ENCODE measurements at places on chromosomes 4 and X.

GRCh38 chrX:10235851-10236250, 79.1 kb downstream of the CLCN4 start:
- DNase-seq = no peak

GRCh38 chr4:48290146-48290772, 20.6 kb upstream of the TEC start:
- no peak for DNase-seq

GRCh38 chr4:3225936-3226335, 23.0 kb upstream of the MSANTD1 start:
- no peak for DNase-seq

DNA sequence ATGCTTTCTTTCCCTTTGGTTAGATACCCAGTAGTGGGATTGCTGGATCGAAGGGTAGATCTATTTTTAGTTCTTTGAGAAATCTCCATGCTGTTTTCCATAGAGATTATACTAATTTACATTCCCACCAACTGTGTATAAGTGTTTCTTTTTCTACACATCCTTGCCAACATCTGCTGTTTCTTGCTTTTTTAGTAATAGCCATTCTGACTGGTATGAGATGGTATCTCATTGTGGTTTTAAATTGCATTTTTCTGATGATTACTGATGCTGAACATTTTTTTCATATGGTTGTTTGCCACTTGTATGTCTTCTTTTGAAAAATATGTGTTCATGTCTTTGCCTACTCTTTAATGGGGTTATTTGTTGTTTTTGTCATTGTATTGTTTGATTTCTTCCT, 6.6 kb upstream of the AGA start:
- no peak for DNase-seq

GRCh38 chr4:57034520-57034919, 55.8 kb downstream of the POLR2B start:
- DNase-seq = no peak

DNA sequence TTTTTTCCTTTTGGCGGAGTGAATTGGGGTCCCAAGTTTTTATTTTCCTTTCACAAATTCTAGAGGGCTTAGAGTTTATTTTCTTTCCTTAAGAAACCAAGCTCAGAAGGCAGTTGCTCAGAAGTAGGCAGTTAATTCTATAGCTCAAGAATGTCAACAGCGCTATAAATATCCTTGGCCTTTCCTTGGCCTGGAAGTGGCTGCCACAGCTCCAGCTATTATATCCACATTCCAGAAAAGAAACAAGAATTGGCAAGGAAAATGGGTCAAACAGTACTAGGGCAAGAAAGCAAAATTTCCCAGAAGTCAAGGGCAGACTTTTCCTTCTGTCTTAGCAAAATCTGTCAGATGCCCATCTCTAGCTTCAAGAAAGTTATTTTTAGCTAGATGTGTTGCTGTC, 31.0 kb downstream of the SLC10A6 start:
- DNase-seq = no peak

DNA sequence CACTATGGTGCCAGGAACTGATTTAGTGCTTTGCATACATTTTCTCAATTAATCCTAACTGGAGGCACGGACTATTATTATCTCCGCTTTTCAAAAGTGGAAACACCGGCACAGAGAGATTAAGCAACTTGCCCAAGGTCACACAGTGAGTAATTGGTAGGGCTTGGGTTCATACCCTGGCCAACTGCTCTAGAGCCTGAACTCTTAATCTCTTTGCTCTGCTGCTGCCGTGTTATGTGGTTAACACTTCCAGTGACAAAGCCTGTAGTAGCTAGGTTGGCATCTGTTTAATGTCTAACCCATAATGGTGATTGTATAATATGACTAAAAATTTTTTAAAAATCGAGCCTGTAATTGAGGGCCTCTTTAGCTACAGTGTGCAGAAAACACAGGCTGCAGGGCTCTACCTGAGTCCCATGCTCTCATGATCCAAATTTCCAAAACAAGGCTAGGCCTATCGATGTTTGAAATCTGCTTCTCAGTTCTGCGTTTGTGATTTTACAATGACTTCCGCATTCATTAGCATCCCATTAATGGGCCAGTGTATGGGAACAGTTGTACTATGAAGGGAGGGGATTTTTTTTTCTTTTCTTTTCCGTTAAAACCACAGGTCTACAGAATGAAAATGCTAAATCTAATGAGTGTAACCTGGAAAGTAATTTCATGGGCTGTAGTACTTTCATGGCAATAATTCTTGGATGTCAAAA, 219.3 kb upstream of the JADE1 start:
- no peak for DNase-seq

- DNase-seq = no peak
These were observed 16.1 kb downstream of the BCOR start for GRCh38 chrX:40081679-40082068.

- no peak for DNase-seq
These were observed 1314.7 kb downstream of the FSTL5 start for GRCh38 chr4:160848901-160849760.

GRCh38 chr4:163554870-163555465, 60.5 kb downstream of the TMA16 start:
- DNase-seq = no peak

GRCh38 chrX:17242470-17242869, 132.5 kb upstream of the NHS start:
- no peak for DNase-seq

- no peak for DNase-seq
These were observed 51.3 kb downstream of the PCDH19 start for GRCh38 chrX:100358766-100359165.

DNA sequence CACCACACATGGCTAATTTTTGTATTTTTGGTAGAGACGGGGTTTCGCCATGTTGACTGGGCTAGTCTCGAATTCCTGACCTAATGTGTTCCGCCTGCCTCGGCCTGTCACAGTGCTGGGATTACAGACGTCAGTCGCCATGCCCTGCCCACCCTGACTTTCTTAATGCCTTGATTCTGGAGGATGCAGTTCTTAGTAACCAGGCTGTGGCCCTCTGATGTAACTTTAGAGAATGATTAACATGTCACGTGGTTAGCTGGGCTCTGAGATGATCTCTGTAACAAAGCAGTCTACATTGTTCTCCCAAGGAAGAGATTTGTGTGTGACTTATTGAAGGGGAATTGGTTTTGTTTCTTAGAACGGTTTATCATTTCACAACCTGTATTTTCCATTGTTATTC, 30.6 kb downstream of the ANK2 start:
- DNase-seq = no peak

DNA sequence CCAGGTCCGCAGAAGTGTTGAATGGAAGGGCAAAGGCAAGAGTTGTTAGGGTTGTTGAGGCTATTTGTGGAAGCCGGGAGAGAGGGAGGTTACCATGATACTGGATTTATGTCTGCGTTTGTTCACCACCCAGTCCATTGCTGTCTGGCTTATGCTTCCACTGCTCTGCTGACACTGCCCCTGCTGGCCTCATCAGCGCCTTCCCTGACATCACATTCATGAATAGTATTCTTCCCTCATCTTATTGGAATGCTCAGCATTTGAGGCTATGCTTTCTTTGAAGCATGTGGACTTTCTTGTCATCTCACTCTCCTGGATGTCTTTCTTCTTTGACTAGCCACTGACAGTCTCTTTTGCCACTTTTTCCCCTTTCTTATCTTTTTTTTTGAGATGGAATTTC, 10.3 kb downstream of the GNL3L start:
- no peak for DNase-seq

DNA sequence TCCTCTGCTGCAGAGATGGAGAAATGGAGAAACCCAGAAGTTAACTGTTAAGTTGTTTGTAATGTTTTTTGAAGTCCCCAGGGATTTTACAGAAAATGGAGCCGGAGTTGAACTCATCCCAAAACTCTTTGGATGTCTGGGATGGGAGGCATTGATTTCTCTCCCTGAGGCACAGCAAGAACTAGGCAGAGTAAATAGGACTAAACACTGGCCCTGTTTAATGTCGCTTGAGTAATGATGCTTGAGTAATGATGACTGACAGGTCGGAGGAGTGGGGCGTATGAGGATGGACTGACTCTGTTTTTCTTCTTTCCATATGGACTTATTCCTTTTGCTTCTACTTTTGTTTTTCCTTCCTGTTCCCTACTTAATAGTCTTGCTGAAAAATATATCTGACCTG, 69.9 kb downstream of the ARHGAP10 start:
- no peak for DNase-seq

GRCh38 chr4:85772470-85772869, 297.5 kb downstream of the ARHGAP24 start:
- DNase-seq = no peak

- no peak for DNase-seq
These were observed 330.6 kb upstream of the F9 start for GRCh38 chrX:139199933-139200332.

DNA sequence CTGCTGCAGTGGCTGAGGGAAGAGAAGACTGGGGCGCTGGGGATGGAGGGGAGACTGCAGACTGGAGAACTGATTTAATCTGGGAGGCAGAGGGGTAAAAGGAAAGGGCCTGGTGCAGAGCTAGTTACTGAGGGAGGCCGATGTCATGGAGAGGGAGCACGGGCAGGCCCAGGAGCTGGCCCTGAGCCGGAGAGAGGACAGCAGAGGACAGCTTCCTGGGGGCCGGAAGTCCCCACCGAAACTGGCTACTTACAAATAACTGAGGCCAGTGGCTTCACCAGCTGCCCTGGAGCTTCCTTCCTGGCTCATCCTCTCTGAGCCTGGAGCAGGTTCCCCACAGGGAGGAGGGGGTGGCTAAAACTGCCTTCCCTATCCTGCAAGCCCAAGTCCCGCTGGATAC, 26.9 kb downstream of the NSG1 start:
- no peak for DNase-seq

DNA sequence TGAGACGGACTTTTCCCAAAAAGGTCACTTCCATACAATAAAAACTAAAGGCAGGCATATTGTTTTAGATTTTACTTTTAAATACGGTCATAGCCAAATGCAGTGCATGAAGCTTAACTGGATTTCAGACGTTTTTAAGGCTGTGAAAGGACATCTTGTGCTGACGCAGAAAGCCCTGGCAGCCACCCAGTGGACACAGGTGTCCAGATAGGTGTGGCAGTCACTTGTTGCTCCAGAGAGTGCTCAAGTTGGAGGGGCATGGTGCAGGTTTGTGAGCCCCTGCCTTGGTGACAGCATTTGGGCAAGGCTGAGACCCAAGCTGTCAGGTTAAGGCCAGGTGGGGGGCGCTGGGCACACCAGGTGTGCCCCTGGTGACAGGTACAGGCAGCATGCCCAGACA, 135.8 kb upstream of the TBL1X start:
- DNase-seq = no peak

DNA sequence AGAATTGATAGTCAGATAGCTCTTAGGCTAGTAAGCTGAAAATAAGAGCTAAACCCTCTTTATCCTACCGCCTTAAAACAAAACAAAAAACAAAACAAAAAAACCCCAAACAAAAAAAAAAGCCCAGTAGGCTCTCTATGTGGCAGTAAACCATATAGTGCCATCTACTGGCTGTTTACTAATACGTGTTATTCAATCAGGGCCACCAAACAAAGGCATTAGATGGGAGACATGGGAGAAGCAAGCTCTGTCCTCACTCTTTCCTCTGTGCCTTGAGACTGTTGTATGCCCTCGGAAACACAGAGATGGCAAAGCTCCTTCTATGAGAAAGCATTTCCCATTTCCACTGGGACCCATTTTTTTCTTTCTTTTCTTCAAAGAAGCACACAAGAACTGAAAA, 148.8 kb upstream of the MID1 start:
- DNase-seq = no peak

DNA sequence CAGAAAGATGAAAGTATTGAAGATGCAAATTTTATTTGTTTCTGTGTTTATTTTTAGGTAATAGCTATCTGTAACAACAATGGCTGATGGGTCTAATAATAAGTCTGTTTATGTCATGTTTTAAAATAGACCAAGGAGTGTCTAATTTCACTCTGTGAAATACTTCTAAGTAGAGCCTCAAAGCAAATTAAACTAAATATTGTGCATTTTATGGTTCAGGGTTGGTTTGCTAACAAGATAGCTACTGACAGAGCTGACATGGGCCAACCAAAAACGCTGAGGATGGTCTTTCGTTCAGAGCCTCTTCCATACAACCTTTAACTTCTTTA, 437.6 kb upstream of the CTSO start:
- DNase-seq = no peak

- DNase-seq = no peak
These were observed 392.3 kb downstream of the ARHGAP24 start for GRCh38 chr4:85867271-85867670.

- no peak for DNase-seq
These were observed 33.7 kb downstream of the HTT start for GRCh38 chr4:3108211-3108610.

DNA sequence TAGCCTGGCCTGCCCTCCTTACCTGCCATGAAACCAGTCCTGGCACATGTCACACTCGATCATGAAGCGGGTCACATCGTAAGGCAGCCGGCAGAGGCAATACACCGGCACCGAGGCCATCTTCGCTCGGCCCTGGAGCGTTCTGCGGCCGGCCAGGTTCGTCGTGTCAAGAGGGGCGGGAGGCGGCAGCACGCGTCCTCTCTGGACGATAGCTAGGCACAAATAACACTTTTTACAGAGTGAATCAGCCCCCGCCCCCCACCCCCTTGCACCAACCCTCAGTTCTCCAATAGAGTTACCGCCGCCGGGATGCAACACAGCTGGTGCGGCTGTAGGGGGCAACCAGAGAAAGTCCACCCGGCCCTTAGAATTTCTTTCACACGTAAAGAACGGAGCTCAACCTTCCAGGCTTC, 1.7 kb downstream of the PHF8 start:
- DNase-seq = no peak

GRCh38 chr4:187632260-187632995, 363.1 kb upstream of the ZFP42 start:
- DNase-seq = no peak

DNA sequence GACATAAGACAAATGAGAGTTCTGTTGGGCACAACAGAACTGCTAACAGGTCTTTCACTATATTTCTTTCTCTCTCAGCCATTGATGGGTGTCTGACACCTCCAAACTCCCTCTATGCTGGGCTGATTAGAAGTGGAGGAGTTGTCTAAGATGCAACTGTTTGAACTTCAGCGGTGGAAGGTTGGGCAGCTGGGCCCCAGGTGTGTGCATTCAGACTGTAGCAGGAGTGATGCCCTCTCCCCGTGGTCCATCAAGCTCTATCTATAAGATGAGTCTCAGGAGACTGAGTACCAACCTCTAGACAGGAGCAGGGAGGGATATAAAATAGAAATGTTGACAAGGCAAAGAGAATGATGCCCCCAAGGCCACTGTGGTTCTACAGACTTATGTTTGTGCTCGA, 28.2 kb upstream of the CHRNA9 start:
- no peak for DNase-seq

GRCh38 chr4:91592125-91592524, 711.6 kb upstream of the GRID2 start:
- no peak for DNase-seq

GRCh38 chr4:55920571-55920970, 28.2 kb upstream of the CEP135 start:
- DNase-seq = no peak
